ENCODE measurements at places on chromosomes 12 and 14.

- DNase-seq = no peak
Observed at GRCh38 chr14:24403294-24403998, 4.6 kb downstream of the NYNRIN start.

GRCh38 chr12:7479771-7480170 is 23.8 kb downstream of the CD163 start:
- no peak for DNase-seq

DNA sequence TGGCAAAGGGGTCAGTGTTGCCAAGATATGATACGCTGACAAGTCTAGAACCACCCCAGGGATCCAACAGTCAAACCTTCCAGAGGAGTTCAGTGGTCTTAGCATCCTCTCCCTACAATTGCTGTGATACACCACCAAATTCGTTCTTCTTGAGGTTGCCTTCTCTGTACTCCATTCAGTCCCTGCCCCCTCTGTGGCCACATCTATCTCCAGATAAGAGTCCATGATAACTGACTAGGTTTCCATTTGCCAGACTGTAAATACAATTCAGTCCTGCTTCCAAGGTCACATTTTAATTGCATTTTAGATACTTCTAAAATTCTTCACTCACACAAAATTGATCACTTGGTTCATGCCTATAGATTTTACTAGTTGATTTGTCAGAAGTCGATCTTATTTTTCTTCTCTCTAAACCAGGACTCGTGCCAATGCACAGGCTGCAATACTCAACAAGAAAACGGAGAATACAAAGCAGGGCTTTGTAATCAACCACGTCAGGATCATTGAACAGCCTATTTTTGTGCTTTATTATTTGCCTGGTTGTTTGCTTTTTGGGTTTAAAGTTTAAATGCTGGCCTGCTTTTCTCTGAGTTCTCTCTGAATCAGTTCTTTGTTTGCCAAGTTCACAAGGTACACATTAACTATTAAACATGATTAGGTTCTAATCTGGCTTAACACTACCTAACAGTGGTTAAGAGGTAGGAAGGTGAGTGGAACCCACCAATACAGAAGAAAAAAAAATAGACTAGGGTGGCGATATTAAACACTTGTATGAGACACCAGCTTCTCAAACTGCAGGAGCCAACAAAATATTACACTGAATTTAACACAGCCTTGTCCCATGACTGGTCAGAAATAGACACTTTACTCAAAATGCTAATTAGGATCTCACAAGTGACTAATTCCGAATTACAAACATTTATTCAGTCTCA is 5.3 kb upstream of the TSPAN8 start:
- DNase-seq = no peak

DNA sequence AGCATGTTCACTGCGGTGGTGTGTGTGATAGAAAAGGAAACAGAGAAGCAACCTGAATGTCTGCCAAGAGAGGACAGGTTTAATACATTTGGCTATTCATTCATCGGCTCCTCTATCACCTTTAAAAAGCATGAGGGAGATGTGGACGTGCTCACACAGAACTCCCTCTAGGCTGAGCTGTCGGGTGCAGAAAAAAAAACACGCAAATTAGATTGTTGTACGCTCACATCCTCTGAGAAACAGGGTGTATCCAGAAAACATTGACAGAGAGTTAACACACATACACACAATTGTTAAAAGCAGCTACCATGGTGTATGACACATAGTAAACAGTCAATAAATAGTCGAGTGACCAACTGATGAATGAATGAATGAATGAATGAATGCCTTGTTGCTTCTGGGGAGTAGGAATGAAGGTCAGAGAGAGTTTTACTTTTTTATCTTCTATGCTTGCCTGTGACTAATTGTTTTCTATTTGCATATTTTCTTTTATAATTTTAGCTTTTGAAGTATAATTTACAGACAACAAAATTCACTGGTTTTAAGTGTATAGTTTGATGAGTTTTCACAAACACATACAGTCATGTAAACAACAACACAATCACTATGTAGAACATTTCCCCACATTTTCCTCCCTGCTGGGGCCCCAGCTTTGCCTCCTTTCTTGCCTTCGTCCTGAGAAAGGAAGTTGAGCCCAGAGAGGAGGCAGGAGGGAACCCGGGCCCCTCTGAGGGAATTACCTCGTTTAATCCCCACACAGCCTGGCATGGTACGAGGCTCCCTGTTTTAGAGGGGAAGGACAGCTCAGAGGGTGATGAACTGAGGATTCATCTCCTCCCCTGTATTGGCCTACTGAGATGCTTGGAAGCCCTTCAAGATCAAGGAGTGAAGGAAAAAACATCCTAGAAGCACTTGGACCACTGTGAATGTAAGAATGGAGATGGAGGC is 19.7 kb upstream of the FAM222A start:
- DNase-seq = no peak

- DNase-seq = no peak
Observed at GRCh38 chr14:82719617-82720016, 1186.0 kb upstream of the SEL1L start.

GRCh38 chr14:80978403-80978802 is 23.0 kb downstream of the TSHR start:
- no peak for DNase-seq

- DNase-seq = no peak
Observed at GRCh38 chr14:60882219-60882618, 98.7 kb downstream of the TRMT5 start.

GRCh38 chr12:51413149-51413548 is 11.5 kb upstream of the SLC4A8 start:
- DNase-seq = no peak

GRCh38 chr14:102418853-102419240 is 56.1 kb downstream of the TECPR2 start:
- DNase-seq = no peak

DNA sequence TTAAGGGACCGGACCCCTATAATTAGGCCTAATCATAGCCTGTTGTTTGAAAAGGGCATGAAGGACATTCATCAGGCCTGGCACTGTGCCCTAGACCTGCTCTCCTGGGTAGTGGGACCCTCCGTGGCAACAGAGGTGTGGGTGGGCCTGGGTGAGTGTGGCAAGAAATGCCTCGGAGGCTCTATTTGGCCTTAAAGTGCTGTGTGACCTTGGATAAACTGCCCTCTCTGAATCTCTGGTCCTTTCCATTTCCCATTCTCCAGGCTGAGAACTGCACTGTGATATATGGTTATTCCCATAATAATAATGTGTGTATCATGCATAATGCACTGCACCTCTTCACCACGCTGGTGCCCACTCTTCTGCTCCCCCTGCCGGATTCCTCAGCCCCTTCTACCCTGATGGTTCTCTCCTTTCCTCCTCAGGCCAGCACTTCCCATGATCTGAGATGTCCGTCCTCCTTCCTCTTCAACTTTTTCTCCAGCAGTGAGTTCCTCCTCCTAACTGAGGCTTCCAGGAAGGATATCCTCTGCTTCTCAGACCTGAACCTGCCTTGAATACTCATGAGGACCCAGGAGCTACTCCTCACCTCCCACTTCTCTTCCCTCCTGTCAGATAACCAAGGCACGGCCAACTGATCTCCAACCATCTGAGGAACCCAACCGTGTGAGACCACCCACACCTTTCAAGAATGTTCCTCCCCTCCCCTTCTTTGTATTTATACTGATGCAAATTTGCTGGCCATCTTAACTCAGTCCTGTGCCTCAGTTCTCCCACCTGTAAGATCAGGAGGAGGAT is 111.0 kb upstream of the PZP start:
- no peak for DNase-seq

GRCh38 chr14:40340708-40341107 is 908.5 kb upstream of the FBXO33 start:
- DNase-seq = no peak

GRCh38 chr12:127657036-127657435 is 609.9 kb upstream of the TMEM132C start:
- no peak for DNase-seq

DNA sequence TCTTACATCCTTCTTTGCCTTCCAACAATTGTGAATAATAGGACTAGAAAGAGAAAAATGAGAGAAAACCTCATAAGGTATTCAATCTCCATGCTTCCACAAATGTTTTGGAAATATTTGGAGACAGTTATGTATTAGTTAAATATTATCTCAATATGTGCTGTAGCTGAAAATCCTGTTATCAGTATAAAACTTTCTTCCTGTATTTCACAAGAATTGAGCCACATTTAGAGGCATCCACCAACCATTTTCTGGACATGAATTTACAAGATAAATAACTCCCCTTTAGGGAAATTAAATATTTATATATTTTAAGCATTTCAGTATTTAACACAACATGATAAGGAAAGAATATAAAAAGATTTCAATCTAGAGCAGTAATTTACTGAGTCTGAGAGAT is 200.3 kb downstream of the GPHN start:
- no peak for DNase-seq

- DNase-seq = no peak
Observed at GRCh38 chr14:24315807-24316596, 4.7 kb downstream of the LTB4R start.

DNA sequence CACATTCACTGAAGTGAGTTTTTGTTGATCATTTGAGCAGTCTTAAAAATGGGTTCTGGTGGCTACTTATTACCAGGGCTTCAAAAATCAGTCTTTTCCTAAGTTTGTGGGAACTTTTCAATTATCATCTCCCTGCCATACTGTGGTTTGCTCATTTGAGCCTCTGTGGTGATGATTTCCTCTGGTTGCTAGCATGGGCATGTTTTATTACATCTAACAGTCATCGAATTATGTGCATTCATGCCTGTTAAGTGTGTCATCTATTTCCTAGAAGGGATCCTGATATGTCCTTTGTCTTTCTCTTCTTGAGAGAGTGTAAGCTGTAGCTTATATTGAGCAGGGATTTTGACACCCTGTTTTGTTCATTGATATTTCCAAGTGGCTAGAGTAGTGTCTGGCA is 116.8 kb downstream of the WIF1 start:
- no peak for DNase-seq

GRCh38 chr12:91663310-91663709 is 480.7 kb upstream of the DCN start:
- no peak for DNase-seq

DNA sequence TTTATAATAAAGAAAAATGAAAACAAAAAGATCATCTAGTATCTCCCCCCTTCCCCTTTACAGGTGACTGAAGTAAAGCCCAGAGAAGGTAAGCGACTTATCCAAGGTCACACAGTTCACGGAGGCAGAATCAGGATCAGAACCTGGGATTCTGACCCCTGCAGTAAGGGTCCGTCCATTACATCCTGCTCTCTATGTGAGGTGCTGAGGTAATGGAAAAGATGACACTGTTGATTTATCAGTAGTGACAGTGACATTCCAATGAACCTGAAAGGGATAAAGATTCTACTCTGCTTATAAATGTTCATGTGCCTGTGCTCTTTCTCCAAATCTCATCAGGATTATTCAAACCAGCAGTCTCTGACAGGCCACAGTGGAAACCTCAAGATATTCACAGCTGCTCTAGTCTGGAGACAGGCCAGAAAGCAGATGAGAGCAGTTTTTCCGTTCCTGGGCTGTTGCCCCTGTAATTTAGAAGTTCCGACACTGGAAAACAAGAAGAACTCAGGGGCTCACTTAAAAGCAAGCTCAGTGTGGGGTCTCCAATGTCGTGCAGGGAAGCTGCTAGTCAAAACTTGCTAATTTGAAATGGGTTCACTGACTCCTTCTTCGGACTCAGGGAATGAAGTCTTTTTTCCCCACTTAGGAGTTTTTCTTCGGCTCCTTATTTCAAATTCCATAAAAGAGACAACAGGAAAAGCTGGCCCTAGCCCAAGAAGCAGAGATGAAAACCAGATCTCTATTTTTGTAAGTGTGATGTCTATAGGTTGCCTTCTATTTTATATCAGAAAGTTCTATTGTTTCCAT is 131.8 kb upstream of the EEA1 start:
- DNase-seq = no peak

DNA sequence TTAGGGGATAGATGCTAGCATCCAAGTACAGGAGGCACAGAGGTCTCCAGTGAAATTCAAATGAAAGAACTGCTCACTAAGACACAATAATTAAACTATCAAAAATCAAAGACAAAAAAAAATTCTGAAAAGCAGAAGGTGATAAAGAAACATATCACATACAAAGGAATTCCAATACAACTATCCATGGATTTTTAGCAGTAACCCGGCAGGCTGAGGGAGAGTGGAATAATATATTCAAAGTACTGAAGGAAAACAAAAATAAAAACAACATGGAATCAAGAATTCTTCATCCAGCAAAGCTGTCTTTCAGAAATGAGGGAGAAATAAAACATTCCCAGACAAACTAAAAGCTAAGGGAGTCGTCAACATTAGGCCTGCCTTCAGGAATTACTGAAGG is 31.9 kb downstream of the A2M start:
- DNase-seq = no peak

DNA sequence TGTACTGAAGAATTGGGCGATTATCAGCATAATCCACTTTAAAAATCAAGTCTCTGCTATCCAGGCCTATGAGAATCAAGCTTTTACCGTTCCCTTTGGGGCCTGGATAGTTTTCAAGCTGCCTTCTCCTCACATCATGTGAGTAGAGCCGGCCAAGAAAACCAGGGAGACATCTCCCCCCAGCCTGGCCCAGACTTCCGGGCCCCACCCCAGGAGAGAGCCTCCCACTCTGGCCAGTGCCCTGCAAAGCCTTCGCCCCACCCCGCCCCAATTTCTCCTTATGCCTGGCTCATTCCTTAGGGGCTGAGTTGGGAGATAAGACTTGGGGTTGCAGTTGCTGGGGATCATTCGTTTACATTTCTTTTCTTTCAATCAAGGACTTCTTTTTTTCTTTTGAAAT is 1.4 kb upstream of the TMEM132C start:
- DNase-seq = no peak

DNA sequence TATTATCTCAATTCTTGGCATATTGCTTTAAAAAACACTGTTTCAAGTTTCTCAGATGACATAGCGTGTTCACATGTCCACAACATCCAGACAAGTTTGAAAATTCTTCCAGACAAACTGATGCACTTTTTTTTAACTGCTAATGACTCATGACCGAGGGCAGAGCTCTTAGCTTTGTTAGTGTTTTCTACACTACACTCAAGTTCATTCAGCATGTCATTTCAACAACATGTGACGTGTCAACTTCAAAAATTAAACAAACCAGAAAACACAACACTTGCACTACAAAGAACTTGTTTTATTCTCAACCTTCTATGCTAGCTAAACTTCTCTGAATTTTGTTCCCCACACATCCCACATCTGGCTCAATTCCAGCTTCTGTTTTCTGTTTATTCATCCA is 1186.3 kb upstream of the FLRT2 start:
- no peak for DNase-seq

DNA sequence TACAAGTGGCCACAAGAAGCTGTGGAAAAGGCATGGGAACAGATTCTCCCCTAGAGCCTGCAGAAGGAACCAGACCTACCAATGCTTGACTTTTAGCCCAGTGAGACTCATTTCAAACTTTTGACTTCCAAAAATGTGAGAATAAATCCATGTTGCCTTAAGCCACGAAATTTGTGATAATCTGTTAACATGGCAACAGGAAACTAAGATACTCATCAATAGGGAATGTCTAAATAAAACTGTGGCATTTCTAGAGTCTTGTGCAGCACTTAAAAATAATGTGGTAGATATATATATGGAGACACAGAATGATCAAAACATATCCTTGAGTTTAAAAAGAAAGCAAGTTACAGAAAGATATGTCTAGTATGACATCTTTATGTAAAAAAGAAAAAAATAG is 12.0 kb downstream of the HECTD4 start:
- no peak for DNase-seq

Measured in stimulated activated CD4-positive, alpha-beta T cell treated with anti-CD3 and anti-CD28 coated beads, Interleukin-4, amount 100 ng/mL, for 1 hour (primary cell).